ENCODE measurements at places on chromosomes 6 and 20.
A peak's percentile ranks its signal among the peaks of the same experiment; 100 is the strongest.

DNA sequence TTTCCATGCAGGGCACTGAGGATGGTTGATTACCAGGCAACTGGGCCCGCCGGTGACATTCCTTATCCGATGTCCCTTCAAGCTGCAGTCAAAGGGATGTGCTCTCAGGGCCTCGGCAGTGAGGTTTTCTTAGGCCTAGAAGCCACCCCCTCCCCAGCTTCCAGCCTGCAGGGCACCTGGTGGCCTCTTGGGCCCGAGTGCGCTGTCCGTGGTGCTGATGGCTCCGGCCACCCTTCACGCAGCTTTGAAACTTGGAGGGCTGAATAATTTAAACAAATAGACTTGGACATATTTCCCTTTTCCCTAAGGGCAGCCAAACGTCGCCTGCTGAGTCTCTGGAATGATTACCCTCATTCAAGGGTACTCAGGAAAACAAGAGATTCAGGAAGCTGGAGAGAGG is 8.9 kb upstream of the MLN start:
- DNase-seq: peak; percentile 78

DNA sequence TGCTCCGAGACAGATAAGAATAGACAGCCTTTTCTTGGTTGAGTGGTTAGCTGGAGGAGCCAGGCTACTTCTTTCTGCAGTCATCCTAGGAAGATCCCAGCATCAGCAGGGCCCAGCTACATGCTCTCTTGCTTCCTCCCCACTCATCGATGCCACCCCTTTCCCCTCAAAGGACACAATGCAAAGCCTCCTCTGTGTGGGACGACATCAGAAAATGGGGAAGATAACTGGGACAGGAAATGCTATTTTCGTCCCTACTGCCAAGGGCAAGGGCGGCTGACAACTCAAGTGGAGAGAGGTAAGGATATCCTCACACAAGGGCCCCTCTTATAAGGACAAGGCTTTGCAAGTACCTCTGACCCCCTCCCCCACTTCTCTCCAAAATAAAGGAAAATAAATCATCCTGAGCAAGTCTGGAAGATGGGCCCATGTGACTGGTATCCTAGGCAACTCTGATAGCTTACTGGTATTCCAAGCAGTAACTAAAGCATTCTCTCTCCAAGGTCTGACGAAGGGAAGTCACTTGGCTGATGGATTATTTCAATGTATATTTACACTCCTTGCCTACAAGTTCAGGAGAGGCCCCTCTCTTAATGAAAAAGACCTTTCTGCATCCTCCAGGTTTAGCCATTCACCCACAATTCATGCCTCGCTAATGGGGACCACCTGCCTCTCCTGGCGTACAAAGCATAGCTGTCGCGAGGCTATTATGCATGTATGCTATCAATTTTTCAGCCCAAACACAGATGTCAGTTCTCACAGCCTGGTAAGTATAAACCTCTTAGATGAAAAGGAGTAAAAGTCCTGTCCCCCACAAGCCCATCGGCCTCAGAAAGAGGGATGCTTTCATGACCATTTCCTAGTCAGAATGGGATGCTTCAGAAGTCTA is 11.3 kb downstream of the ELMO2 start:
- no peak for DNase-seq

GRCh38 chr6:87729965-87730719 is 28.1 kb upstream of the AKIRIN2 start:
- no peak for DNase-seq

DNA sequence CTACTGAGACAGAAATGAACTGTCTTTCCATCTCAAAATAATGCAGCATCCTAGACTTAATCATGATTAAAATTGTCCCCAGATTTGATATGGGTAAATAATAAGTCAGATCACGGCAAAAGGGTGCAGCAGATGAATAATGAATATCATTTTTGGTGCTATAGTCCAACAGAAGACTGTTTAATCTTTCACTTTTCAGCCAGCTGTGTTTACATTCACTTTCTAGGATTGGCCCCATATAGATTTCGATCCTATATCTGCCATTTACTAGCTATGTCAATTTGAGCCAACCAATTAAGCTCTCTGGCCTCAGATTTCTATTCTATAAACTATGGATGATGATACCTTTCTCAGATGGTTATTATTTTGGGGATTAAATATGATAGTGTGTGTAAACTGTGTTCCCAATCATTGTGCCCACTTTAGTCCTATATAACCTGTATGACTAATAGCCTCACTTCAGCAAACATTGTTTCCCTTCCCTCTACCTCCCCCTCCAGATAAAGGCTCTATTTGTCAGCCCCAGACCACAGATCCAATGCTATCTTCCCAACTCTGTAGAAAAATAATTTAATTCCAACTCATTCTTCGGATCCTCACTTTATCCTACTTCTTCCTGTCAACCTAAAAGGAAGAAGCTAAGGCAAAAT is 53.6 kb upstream of the NT5E start:
- no peak for DNase-seq

DNA sequence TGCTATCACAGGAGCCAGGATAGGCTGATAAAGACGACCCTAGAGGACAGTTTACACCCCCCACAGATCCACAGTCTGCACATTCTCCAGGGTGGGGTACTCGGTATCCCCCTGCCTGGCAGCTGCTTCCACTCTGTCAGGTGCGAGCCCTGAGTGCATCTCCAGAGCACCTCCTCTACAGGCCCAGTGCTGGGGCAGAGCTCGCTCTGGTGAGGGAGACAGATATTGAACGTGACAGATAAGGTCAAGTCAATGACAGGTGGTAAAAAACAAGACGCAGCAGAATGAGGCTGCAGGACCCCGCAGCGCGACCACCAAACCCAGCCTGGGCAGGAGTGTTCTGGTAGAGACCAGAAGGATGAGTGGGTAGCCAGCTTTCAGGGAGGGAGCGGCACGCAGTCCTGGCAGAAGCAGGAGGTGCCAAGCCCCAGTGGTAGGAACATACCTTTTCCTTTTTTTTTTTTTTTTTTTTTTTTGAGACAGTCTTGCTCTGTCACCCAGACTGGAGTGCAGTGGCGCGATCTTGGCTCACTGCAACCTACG is 12.4 kb upstream of the MYL9 start:
- no peak for DNase-seq

DNA sequence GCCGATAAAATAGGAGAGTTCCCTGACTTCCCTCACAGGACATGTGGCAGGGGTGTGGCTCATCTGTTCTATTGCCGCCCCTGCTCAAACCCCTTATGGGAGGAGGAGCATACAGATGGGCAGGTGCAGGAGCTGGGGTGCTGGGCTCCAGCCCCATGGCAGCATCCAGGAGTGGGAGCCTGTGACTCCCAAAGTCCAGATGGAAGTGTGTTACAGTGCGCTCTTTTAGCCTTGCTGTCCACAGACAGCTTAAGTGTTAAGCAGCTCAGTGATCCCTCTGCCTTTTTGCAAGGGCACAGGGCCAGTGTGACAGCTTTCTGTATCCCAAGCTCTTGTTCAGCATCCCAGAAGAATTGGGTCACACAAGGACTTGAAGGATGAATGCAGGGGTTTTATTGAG is 212.3 kb upstream of the MYLIP start:
- DNase-seq: no peak

DNA sequence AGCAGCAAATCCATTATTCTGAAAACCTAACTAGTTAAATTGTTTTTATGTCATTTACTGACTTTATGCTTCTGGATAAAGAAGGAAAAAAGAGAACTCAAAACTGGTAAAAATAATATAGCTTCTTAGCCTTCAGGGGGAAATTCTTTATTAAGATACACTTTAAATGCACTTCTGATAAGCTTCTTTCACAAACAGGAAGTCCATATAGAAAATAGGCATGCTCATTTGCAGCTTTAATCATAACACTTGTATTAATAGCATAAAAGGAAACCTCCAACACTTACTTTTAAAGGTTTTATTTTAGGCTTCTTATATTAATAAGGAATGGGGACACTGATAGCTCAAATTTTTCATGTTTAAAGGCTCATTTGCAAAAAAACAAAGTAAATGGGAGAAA is 538.0 kb upstream of the SLC35B3 start:
- no peak for DNase-seq

DNA sequence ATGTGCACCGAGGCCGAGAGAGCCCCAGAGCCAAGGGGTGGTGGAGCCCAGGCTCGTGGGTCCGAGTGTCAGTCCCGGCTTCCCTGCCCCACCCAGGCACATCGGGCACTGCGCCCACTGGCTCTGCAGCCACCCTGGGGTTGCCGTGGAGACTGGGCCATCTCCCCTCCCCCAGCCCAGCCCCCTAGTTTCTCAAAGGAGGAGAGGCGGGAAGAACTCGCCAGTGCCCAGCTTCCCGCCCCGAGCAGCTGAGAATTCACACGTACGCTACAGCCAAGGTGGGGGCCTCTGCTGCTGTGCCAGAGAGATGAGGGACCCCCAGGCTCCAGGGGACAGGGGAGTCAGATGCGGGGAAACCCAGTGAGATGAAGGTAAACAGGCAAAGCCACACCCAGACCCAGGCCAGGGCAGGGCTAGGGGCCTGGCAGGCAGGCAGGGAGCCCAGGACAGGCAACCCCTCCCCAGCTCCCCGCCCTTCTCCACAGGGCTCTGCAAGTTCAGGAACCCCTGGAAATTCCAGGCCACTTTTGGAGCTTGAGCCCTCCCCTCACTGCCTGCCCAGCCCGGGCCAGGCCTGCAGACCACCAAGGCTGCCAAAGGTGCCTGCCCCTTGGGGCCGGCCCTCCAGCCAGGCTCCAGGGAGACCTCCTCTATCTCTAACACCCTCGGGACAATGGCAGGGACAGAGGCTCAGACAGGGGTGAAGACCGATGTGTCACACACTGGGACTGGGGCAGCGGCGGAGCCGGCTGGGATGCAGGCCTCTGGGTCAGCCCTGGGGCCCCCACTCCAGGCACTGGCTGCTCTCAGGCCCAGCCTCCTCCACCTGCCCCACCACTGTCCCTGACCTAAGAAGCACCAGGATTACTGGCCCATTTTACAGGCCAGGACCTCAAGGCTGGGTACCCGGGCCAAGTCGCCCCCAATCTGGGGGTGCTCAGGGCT is 6.0 kb downstream of the LAMA5 start:
- DNase-seq: peak; percentile 82

DNA sequence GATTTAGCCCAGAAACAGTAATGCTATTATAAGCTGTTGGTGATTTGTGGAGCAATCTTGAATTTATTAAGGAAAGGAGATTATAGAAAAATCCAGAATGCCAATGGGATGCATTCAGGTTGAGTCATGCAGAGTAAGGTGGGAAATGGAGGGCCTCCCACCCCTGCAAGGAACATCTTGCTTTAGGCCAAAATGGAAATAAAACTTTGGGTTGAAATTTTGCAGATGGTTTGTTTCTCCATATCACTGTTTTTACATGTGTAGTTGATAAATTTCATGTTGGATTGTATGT is 152.4 kb downstream of the BCAS1 start:
- DNase-seq: no peak

DNA sequence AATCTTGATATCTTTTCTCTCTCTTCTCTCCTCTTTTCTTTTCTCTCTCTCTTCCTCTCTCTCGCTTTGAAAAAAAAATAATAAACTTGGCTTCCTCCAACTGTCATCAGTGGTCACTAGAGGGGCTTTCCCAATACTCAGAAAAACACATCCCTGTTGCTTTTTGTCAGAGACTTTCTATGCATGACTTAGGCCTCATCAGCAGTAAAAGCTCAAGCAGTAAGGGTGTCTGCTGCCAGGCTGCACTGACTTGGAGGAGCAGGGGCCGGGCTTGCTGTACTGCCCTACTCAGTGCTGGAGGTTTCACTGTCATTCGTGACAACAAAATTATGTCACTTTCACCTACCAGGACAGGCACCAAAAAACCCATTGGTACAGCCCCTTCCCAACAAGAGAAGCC is 272.0 kb downstream of the ADGB start:
- DNase-seq: no peak

DNA sequence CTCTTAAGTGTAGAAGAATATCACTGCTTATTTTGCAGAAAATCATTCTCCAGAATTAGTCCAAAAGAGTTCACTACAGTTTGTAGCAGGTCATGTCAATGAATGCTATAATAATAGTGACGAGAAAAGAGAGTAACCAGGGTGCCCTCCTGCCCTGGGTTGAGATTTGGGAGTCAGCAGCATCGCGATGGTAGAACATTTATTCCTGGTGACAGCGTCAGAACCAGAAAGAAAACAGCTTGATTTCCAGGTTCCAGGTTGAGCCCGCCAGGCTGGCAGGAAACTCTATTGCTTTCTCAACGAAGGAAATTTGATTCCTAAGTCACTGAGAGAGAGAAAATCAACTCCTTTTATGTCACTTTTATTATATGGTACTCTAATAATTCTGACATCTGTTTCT is 550.3 kb downstream of the QKI start:
- no peak for DNase-seq

- no peak for DNase-seq
These were observed 11.7 kb downstream of the TPD52L1 start for GRCh38 chr6:125165256-125165655.

- no peak for DNase-seq
These were observed 10.1 kb upstream of the SMIM13 start for GRCh38 chr6:11083491-11083890.

GRCh38 chr6:85096976-85097375 is 332.6 kb upstream of the TBX18 start:
- no peak for DNase-seq

DNA sequence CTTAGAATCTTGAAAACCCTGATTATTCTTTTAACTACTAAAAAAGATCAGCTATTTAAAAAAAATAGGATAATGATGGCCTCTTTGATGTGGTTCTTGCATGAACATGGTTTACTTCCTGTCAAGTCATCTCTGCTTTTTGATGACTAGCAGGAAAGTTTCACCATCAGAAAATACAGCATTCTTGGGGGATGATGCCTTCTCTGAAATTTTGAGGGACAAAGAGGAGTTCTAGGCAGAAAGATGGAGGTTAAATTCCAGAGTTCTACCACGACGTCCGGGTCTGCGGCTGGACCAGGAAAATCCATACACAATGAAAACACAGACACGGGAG is 130.4 kb downstream of the OLIG3 start:
- DNase-seq: no peak

DNA sequence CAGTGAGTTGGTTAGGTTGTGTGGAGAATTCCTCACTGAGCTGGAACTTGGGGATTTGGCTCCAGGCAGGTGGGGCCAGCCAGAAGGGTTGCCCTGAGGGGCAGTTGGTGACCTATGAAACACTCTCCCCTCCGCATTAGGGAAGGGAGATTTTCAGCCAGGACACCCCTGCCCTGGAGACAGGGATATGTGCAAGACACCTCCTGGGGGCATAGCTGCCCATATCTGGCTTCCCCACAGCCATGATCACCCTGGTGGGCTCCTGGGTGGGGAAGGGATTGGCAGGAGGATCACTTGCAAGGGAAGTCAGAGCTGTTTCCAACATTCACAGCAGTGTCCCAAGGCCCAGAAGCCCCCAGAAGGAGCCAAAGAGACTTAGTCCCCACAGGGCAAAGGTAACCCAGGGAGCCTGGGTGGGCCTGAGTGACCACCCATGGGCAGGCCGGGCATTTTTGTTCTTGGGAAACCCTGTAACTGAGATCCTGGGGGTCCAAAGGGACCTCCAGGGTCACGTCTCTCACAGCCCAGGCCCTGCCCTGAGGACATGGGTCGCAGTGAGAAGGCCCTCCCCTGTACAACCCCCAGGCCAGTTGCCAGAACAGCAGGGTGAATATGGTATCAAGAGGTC is 145.8 kb downstream of the MRPL14 start:
- DNase-seq: no peak

DNA sequence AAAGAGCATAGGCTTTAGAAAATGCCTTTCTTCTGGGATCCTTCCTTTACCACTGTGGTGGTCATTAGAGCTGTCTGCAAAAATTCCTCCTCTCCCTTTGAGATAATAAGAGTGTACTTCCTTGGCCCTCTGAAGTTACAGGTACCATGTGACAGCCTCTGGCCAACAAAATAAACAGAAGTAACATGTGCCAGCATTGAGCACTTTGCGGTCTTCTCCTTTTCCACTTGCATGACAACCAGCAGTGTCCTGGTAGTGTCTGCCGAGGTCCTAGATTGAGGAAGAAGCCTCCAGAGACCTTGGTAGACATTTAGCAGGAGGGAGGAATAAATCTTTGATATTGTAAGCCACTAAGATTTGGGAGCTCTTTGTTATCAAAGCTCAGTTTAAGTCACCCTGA is 87.5 kb upstream of the ARID1B start:
- no peak for DNase-seq
